ENCODE measurements at places on chromosomes 4 and X.

DNA sequence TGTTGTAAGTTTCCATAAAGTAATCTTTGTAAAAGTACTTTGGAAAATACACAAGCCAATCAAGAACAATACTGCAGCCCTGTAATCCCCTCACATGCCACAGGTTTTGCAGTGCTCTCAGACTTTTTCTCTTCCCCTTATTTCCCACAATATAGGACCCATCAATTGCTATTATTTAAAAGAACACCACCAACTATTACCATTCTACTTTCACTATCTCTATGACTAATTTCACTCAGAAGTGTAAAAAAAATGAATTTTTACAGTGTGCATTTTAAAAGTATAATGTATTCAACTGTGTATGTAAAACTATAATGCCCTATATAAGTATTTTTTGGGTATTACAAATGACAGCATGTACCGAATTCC lies 1.7 kb downstream of the ATP8A1 start:
- no peak for DNase-seq

DNA sequence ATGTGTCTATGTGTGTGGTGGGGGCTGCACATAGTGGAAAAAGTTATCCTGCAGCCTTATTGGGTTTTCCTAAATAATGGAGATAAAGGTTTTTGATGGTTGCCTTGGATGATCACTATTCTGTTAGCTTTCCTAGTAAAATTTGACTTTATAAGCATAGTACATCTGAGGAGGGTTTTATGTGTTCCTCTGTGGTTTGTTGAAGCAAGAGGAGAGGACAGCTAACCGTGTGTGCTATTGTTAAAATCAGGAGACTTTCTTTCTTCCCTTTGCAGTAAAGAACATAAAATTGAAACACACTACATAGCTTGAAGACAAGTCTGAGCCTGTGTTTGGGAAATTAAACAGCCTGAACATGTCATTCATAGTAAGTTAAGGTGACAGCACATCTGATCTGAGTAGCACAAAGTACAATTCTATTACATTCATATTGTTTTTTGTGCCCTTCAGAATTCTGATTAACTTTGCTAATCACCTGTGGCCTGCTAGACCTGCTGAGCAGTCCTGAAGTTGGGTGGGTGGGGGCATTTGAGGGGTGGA lies 36.8 kb downstream of the C4orf51 start:
- DNase-seq: no peak

DNA sequence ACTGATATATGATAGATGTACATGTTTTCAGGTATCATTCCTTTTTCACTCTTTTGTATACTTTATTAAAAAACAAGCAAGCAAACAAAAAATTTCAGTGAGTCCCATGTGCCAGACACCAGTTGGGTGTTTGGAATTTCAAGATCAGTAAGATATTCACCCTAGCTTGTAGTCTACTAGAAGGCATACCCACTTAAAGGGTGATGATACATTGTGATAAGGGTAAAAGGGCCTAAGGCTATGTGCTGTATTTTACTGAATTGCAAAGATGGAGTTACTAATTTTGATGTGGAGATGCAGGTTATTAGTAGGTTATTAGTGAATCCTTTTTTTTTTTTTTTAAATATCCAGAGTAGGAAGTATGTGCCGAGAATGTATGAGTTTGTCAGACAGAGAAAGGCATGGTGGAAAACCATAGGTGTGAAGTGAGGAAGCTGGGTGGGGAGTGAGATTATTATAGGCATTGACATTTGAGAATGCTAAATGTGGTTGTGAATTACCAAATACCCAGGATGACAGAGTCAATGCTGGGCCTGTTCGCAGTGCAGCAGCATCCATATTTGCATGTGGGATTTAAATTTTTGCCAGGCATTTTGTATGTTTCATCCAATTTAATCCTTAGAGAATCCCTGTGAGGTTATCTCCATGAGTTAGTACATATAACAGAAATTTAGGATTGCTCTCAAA lies 10.1 kb downstream of the STIM2 start:
- DNase-seq: no peak

GRCh38 chr4:137463377-137464003 lies 68.8 kb downstream of the PCDH18 start:
- no peak for DNase-seq

DNA sequence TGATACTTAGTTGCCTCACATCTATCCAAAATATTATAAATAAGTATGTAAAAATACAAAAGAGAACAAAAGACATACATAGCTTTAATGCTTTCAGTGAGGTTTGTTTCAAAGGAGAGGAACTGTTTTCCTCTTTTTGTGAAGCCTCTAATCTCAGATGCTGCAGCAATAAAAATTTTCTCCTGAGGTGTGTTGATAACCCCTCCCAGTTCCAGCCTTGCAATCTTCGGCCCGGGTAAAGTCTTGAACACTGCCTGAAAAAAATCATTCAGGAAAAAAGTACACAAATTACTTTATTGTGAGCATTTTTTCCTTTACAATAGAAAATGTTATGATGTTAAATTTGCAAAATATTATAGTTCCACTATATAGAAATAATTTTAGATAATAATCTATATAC lies 8.8 kb downstream of the BBS7 start:
- no peak for DNase-seq

DNA sequence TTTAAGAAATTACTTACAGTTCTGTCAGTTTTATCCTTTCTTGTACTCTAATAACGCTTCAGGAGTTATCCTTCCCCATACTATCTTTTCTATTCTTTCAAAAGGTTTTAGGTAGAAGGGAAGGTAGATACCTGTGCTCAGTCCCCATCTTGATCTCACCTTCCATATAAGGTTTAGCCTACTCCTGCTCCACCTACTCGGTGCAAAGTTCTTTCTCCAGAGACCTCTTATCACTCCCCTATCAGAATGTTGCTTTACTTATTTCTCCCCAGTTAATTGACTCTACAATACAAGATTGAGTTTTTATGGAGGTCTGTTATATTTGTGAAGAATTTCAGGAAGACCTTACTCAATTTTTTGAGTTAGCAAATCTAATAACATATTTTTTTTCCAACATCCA lies 33.9 kb downstream of the SPRY1 start:
- DNase-seq: no peak

- peak; percentile 62 for DNase-seq
These were observed 47.9 kb upstream of the TSPAN5 start for GRCh38 chr4:98706200-98706813.

GRCh38 chrX:46628460-46629371 lies 55.2 kb downstream of the CHST7 start:
- peak; percentile 10 for DNase-seq

DNA sequence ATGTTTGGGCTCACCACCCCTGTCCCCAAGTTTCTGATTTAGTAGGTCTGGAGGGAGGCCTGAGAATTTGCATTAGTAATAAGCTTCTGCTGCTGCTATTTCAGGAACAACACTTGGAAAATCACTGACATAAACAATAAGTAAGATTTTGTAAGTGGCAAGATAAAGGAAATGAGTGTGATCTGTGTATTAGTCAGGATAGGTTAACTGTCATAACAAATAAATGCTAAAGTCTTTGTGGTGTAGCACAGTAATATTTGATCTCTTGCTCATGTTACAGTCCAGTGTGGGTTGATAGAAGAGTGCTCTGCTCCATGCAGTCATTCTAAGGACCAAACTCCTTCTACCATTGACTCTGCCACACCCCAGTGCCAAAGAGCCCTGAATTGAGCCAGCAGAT lies 67.0 kb downstream of the NHS start:
- DNase-seq: no peak

DNA sequence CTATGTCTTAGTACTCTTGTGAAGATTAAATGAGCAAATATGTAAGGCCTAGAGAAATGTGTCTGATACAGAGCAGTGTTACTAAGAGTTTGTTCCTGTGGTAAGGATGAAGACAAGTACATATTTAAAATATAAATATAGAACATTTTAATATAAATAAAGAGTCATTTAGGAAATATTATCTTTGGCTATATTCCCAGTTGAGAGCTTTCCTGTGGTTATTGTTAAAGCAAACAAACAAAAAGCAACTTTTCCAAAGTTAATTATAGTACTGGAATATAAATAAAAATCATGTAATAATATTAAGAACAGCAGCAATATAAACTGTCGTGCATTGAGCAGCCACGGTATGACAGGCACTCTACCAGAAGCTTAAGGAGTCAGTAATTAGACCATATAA lies 472.5 kb downstream of the INPP4B start:
- DNase-seq: no peak

- DNase-seq: no peak
These were observed 16.4 kb upstream of the NKRF start for GRCh38 chrX:119622356-119623232.

GRCh38 chr4:140153419-140153717 lies 616 bp downstream of the MAML3 start:
- DNase-seq: no peak

- DNase-seq: no peak
These were observed 902.2 kb upstream of the PCDH7 start for GRCh38 chr4:29817961-29818360.

- no peak for DNase-seq
These were observed 81.0 kb upstream of the HUWE1 start for GRCh38 chrX:53767544-53767943.

- DNase-seq: no peak
These were observed 30.3 kb upstream of the ADH1C start for GRCh38 chr4:99382745-99383360.

- DNase-seq: no peak
These were observed 18.2 kb upstream of the PLA2G12A start for GRCh38 chr4:109748114-109748513.

DNA sequence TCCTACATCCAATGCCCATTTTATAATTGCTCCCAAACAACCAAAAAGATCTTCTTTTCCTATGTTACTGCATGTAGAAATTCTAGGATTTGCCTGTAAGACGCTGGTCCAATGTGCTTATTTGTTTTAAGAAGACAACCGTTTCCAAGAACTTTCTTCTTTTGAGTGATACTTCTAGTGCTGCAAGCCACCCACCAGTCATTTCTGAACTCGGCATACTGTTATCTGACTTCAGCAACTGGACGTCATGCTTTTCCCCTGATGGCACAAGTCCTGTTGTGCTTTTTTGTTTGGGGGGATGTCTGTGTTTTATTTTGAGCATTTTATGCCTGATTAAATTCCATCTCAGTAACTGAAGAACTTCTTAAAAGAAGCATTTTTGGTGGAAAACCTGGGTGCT lies 16.0 kb upstream of the RAP1GDS1 start:
- DNase-seq: no peak

GRCh38 chr4:102600689-102601088 lies 99.5 kb downstream of the NFKB1 start:
- DNase-seq: no peak

- no peak for DNase-seq
These were observed 187.8 kb downstream of the MID1IP1 start for GRCh38 chrX:38989076-38989475.

DNA sequence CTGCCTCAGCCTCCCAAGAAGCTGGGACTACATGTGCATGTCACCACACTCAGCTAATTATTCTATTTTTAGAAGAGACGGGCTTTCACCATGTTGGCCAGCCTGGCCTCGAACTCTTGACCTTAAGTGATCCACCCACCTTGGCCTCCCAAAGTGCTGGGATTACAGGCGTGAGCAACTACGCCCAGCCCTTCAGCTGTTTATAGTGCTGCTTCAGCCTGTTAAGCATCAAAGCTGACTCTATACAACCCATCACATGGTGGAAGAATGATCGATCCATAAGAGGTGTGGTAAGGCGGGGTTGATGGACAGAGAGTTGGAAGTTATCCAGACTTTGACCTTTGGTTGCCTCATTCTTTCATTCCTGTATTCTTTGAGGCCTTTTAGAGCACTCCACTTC lies 56.2 kb upstream of the RAPGEF2 start:
- DNase-seq: no peak

- no peak for DNase-seq
These were observed 11.1 kb downstream of the GASK1B start for GRCh38 chr4:158161551-158162354.

GRCh38 chr4:108336076-108336475 lies 167.3 kb upstream of the LEF1 start:
- DNase-seq: no peak

GRCh38 chr4:123913598-123913997 lies 517.0 kb downstream of the SPRY1 start:
- DNase-seq: no peak

- DNase-seq: no peak
These were observed 70.4 kb upstream of the FHL1 start for GRCh38 chrX:136076942-136077341.

DNA sequence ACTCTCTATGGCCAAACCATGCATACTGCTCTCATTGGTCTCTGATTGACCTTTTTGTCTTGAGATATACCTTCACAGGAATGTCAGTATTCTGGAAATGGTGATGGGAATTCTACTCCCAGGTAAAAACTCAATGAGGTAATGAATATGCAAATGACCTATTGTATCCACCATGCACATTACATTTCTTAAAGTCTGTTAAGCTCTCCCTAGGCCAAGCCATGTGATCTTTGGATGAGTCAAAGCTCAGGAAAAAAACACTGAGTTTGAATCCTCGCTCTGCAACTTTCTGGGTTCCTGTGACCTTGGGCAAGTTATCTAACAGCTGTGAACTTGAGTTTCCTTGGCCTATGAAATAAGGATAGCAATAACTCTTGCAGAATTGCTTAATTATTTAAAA lies 175.4 kb downstream of the PPP1R2C start:
- no peak for DNase-seq

DNA sequence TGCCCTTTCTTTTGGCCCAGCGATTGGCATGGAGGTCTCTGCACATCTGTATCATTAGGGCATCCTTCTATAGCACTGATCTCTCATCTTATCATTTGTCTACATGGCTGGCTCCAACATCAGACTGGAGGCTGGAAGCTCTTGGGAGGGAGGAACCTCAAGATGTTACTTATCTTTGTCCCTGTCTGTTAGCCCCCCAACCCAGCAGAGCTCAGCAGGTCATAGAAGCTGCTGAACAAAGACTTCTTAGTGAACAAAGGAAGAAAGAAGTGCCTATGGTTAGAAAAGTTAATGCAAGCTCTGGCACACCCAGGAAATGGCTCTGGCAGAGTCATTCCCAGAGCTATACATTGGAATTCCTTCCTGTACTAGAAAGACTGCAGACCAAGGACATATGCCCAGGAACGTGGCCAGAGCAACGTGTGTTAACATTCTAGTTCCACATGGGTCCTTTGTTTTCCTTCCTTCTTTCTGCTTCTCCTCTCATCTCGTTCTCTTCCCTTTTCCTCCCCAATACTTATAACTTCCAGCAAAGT lies 74.0 kb downstream of the SEL1L3 start:
- DNase-seq: no peak

- no peak for DNase-seq
These were observed 139.1 kb upstream of the ZIC3 start for GRCh38 chrX:137426695-137427425.

GRCh38 chr4:3013839-3014350 lies 50.5 kb downstream of the GRK4 start:
- no peak for DNase-seq

GRCh38 chr4:42871671-42872290 lies 20.7 kb upstream of the GRXCR1 start:
- no peak for DNase-seq
